Fibroblast of skin of abdomen (primary cell): ENCODE measurements at places on chromosomes 11 and 22.

DNA sequence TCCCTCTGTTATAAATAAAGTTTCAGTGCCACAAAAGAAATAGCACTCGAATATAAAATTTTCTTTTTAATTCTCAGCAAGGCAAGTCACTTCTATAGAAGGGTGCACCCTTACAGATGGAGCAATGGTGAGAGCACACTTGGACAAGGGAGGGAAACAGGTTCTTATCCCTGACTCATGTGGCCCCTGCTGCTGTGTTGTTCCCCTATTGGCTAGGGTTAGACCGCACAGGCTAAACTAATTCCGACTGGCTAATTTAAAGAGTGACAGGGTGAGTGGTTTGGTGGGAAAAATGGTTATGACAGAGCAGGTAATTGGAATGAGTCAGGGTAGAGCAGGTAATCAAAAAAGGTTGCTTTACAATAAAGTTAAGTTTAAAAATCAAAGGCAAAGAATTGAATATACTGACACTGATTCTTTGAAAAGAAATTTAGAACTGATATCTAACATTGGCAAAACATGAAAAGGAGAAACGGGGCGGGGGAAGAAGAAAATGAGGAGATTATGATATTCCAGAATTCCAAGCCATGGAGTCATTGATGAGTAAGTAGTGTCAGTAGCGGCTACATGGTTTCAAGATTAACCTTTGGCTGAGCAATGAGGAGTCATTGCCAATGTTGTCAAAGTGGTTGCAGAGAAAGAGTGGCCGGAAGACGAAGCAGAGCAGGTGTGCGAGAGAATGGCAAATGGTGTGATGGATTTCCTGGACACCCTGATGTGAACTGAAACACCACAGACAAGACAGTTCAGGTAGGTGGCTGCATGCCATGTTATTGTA, 48.4 kb upstream of the MRGPRX1 start:
- no peak for DNase-seq

- DNase-seq, result no peak
Observed at GRCh38 chr22:27850000-27850521, 48.5 kb upstream of the MN1 start.

DNA sequence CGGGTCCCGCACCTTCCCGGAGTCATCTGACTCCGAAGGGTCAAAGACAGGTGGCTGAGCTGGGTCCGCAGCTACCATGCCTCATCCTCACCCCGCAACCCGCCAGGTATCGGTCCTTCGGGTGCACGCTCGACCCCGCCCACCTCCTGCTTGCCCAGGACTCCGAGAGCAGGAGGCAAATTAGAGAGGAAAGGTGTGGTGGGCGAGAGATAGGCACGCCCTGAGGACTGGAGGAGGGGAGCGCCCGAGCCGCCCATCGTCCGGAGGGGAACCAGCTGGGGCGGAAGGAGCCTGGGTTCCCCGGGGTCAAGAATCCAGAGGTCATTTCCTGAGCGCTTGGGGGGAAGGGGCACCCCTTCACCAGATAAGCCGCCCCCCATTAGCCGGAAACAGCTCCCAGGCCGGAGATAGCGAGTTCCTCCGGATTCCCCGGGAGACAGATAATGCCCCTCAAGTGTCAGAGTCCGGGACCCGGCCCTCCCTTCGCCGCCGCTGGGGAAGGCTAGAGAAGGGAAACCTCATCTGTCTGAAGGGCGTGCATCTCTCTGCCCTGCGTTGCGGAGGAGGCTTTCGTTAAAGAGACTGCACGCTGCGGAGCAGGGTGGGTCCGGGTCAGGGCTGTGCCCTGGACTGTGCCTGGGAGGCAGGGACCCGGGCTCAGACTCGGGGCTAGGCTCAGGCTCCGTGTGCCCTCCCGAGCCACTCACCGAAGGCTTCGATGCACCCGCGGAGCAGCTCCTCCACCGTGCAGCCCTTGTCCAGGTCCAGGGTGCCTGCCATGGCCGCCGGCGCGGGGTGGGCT, 1.7 kb downstream of the RASGRP2 start:
- DNase-seq, result no peak

- no peak for DNase-seq
Observed at GRCh38 chr11:134662629-134663360, 250.8 kb upstream of the B3GAT1 start.

GRCh38 chr11:47573321-47573720, 5.4 kb downstream of the KBTBD4 start:
- DNase-seq, result no peak

DNA sequence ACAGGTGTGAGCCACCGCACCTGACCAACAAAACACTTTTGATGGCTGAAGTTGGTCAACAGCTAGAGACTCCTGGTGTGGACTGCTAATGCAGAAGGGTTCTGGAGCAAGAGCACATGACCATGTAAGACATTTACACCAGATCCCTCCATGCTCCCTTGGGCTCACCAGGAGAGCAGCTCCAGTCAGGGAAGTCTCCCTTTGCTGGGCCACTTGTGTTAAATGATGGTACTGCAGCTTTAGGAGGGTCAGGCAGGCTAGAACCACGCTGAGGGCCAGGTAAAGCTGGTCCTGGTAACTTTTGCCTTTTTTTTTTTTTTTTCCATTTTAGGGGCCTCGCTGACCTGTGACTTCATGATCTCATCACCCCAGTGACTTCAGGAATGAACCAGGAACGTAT, 146.4 kb downstream of the FBXO7 start:
- DNase-seq, result no peak

DNA sequence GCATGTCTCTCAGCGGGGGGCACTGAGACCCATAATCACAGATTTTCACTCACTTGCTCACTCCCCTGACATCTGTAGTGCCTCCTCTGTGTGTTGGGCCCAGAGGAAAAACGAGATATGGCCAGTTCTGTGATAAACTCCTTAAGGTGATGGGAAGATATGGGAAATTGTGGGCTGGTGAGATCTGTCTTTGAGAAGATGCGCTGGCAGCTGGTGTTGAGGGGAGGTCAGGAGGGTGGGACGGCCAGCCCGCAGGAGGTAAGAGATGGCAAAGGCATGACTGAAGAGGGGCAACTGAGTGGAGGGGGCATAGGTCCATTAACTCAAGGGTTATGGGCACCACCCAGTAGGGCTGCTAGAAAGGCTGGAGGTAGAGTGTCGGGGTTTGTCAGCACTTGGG, 60.1 kb upstream of the CLTCL1 start:
- no peak for DNase-seq
